ENCODE measurements at places on chromosomes 1 and 21. TPM values are rescaled to one million over a fixed set of nuclear protein-coding genes. Genes with fewer than 3 reads are reported as not detected.

- DNase-seq, result no peak
Measured at GRCh38 chr1:166395729-166396128, 228.9 kb upstream of the FAM78B start.

Gene HPCA
- not detected for polyA plus RNA-seq

Gene SPRR2A
- not detected for polyA plus RNA-seq

GRCh38 chr1:201608635-201609395 is 69.9 kb downstream of the NAV1 start:
- DNase-seq, result no peak

DNA sequence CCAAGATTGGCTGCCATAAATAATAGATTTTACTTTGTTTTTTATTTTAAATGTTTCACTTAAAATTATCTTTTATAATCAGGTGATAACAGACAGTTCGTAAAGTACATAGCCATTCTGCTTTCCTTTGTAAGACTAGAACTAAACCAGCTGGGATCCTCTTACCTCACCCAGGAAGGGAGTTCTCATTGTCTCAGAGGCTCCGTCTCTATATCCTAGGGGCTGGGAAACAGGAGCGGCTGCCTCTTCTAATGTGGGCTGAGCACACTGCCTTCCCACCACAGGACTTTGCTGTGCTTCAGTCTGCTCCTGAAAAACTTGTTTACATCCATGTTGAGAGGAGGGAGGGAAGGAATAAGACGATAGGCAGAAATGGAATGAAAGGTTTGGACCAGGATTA is 45.6 kb upstream of the PGD start:
- no peak for DNase-seq

DNA sequence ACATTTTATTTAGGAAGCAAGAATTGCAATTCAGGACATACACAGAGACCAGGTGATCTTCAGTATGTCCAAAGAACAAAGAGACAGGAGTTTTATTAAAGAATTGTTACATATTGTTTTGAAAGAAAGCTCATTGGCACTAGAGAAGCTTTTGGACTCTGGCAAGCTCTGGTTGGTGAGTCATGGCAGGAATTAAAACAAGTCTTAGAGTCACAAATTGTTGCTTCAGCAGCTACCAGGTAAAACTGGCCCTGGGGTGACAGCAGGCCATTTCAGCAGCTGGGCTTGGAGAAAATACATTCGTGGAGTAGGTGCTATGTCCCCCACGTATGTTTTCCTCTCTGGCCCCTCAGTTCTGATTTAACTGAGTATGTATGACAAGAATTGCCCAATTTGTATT is 58.8 kb downstream of the MAP3K21 start:
- DNase-seq, result no peak

GRCh38 chr1:213244664-213245091 is 193.6 kb downstream of the RPS6KC1 start:
- peak; percentile 4 for DNase-seq

GRCh38 chr21:36330904-36331303 is 10.9 kb downstream of the MORC3 start:
- DNase-seq, result no peak

Gene CDK18
- polyA plus RNA-seq, result 0.45 TPM

Data from BJ (cell line).